ENCODE measurements at places on chromosomes 6 and 20.

- no peak for DNase-seq
Observed at GRCh38 chr6:4280707-4281106, 145.3 kb upstream of the ECI2 start.

DNA sequence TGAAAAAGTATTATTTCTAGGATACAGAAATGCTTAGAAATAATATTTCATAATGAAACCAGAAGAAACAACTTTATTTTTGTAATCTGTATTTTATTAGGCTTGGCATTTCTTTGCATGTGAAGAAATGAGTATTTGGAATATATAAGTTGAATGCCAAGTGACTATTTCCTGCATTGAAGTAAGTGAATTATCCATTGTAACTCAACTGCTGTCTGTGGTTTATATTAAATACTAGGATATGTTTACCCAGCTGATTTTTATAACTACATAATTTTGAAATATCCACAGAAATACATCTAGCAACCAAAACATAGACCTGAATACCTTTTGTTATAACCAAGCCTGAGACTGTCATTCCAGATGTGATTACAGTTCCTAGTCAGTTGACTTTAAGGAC, 207.6 kb downstream of the THBS2 start:
- DNase-seq: no peak

DNA sequence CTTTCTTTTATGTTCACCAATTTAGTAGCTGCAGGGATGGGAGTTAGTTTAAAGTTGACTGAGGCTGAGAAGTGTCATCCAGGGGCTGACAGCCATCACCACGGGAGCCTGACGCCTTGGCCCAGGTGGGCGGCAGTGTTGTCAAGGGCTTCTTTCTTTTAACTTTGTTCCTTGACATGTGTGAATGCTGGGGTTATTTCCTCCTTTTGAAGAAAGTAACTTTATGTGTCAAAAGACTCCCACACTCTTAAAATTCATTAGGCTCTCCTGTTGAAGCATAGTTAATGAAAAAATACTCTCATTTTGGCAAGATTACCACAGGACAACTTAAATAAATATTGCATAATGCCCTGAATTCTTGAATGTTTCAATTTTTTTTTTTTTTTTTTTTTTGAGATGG, 50.0 kb downstream of the SASH1 start:
- no peak for DNase-seq

DNA sequence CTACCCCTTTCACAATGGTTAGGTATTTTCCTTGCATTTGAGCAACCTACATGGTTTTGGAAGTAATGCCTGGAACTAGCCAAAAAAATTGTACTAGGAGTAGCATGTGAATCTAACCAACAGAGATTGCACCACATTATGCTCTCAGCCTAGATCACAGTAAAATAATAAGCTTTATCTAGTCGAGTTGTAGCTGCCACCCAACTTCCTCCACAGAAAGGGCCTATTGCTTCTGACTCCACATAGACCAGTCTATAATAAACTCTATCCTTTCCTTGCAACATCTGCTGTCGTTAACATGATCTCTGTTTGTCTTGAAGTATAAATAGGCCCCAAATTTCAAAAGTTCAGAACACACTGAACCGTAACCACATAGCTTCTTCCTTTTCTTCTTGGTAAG, 375.5 kb downstream of the PKHD1 start:
- DNase-seq: no peak

- DNase-seq: no peak
Observed at GRCh38 chr20:4041748-4042411, 26.5 kb upstream of the RNF24 start.

- no peak for DNase-seq
Observed at GRCh38 chr6:10554826-10555225, 33.7 kb downstream of the GCNT2 start.

- DNase-seq: no peak
Observed at GRCh38 chr6:27176096-27176495, 71.4 kb upstream of the PRSS16 start.

GRCh38 chr6:113686049-113686448, 171.1 kb upstream of the MARCKS start:
- DNase-seq: no peak

DNA sequence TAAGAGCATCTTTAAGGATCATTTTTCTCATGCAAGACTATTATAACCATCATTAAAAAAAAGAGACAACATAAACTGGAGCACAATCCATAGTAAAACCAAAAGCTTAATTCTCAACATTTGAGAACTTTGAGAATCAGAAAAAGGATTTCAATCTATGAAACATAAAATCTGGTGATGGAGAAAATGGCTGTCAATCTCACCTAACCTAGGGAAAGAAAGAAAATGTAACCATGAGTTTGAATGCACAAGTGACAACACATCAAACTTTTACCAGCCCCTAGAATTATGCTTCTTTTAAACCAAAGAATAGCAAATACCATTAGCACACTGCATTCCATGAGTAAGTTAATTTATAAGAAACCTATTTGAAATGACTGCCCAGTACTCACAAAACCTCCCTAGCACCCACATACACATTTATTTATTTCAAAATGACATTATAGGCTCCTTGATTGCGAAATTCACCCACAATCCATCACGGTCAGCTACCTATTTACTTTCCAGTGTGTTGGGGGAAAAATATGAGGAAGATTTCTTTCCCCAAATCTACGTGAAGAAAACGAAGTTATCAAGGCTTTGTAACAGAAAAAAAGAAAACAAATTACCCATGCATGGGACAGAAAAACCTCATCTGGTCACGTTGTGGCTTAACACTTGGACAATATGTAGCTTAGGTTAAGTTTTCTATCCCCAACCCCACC, 828 bp downstream of the ASCC3 start:
- DNase-seq: no peak

GRCh38 chr20:57708694-57709673, 831 bp downstream of the PMEPA1 start:
- no peak for DNase-seq

GRCh38 chr6:54307439-54307910, 766 bp upstream of the TINAG start:
- DNase-seq: no peak

- no peak for DNase-seq
Observed at GRCh38 chr6:25961619-25962148, 918 bp upstream of the TRIM38 start.

DNA sequence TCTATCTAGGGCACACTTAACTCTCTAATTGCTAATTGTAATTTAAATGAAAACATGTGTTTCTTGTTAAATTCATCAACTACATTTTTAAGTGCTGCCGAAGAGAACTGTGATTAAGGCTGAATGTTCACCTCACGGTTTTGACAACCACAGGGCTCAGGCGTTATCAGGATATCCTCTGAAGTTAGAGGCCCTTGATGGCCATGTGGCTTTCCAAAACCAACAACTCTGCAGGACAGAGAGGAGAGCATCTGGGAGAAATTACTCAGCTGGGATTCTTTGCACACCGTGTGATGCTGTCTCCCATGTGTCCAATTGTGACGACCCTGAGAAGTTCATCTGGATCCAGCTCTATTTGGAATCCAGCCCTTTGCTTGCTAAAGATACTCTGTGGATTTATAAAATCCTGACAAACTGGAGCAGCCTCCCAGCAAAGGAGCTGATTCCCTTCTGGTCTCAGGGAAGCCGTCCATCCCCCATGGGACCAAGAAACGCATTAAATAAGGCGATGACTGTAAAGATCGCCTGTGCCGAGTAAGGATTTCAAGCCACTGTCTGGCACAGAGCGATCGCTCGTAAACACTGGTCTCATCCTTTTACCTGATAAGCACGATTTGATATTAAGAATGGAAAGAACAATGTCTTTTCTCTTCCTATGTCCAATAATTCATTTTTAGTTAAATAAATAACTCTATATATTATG, 401.1 kb downstream of the CD83 start:
- DNase-seq: no peak

GRCh38 chr20:38926934-38927616, 858 bp downstream of the FAM83D start:
- DNase-seq: no peak

GRCh38 chr6:104859225-104860146, at the start of gene HACE1:
Gene HACE1 (minus strand): TSS chr6:104859919. CDS start chr6:104859642, 277 bp downstream.
- peak; percentile 75 for DNase-seq

GRCh38 chr20:36086767-36087166, 67.8 kb upstream of the EPB41L1 start:
- DNase-seq: no peak

GRCh38 chr6:44915111-44915510, 413.0 kb upstream of the RUNX2 start:
- no peak for DNase-seq

DNA sequence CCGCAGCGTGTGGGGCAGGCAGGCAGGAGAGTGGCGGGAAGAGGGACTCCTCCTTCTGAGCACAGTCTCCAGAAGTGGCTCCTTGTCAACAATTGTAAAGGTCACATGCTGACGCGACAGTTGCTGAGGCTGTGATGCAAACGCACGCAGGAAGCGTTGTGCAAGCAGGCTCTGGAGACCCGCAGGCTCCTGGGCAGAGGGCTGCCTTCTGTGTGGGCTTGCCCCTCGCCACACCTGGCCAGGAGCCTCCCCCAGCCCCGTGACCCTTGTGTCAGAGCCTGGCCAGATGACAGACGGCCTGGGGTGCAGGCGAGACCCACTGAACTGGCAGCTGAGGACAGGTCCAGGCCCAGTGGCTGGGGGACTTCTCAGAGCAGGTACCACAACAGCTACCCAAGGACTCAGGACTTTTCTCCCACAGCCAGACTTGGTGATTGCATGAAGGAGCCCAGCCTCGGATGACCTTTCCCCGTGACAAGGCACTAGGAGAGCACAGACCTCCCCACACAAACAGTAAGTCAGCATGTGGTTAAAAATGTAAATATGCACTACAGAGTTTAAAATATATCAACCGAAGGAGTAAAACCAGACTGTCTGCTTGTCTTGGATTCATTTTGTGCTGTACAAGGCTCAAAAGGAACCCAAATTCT, 222.1 kb upstream of the RREB1 start:
- DNase-seq: no peak

GRCh38 chr6:9408402-9409117, 973.2 kb upstream of the SLC35B3 start:
- no peak for DNase-seq

DNA sequence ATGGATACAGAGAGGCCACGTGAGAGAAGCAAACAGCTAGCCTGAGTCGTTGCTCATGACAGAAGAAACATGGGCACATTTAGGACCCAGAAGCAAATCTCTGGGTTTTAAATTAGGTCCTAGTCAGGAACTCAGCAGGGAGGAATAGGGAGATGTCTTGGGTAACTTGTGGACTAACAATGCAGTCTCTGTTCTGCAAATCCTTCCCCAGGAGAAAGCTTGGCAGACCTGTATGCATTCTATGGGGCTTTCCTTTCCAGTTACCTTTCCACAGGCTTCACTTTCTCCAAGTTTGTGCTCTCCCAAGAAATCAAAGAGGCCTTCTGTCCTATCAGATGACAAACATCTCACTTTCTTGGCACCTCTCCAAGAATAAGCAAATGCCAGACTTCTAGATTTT, 47.2 kb upstream of the PLCB4 start:
- no peak for DNase-seq

GRCh38 chr20:56222201-56222600, 26.3 kb upstream of the MC3R start:
- DNase-seq: no peak

DNA sequence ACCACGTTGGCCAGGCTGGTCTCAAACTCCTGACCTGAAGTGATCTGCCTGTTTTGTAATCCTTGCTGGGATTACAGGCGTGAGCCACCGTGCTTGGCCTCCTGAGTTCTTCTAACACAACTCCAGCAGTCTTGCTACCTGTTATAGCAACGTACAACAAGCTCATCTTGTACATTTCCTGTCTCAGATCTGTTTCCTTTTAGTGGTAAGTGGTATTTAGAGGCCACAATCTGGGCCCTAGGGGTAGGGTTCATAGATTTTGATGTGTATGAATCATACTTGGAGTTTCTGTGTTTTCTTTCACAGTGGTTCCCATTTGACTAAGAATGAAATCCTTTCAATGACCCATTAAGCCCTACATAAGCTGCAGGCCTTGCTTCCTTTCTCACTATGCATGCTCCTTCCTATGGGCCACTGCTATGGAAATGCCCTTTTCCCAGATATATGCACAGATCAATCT, 27.1 kb upstream of the SYNCRIP start:
- no peak for DNase-seq
